ENCODE measurements at places on chromosomes 2 and 18.

DNA sequence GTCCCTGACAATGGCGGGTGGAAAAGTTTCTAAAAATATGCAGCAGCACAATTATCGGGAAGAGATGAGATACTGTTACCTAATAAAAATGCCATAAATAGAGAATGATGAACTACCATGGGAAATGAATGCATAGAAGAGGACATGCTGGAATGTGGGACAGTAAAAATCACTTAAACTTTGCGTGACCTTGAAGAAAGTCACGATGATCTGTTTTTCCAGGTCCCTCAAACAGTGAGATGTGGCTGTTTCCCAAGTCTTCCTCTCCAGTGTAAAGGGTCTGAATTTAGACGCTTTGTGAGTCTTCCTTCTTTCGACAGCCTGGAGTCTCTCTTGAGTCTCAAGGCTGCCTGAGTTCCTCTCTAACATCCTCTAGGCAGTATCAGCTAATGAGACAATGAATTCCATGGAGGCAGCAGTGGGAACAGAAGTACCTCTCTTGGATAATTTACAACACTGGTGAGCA, 1.4 kb downstream of the CLUL1 start:
- DNase-seq = no peak

DNA sequence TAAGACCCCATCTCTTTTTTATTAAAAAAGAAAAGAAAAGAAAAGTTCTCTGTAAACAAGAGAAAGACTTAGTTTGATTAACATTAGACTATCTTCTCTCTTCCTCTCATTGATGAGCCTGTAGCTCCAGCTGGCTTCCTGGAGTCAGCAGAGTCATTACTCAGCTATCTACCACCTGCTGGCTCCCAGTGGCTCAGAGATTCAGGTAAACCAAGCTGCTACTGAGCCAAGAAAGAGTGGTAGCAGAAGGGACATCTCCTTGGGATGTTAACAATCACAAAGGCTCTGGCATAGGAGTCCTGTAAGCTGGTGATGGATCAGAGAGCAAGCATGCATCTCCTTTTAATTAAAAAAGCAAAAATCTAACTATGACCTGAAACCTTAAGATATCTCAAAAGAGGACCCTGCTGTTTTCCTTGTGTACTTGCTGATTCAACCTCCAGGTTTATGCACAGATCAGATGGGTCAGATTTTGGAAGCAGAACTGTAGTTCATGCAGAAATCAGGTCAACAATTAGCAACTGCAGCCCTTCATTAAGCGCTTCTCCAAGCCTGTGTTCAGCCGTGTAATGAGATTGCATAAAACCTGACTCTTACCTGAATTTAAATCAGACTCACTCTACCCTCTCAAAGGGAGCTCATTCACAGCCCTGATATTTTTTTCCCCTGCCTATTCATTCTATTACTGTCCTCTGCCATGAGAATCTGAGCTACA, 225.8 kb downstream of the RNF152 start:
- DNase-seq = no peak

GRCh38 chr2:237480988-237481525, 6.0 kb upstream of the MLPH start:
- no peak for DNase-seq

GRCh38 chr18:28114472-28114871, 62.5 kb downstream of the CDH2 start:
- DNase-seq = no peak

- no peak for DNase-seq
These were observed 6.6 kb downstream of the ACMSD start for GRCh38 chr2:134845028-134845427.

DNA sequence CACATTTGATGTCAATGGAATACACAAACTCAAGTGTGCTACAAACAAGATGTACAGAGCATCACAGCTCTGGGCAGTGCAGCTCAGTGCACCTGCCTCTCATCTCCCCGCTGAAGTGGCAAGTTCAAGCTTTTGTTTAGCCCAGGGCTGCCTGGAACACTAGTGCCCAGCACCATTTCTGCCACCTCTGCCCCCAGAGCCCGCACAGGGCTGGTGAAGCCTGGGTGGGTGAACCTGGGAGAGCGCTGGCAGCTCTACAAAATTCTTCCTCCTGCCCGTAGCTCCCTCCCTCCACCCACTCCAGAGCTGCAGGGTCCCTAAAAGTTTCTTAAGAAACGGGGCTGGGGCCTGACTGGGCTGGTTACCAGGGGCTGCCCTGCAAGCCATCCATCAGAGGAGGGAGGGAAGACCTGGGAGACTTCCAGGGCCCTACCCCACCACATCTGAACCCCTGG, 1.5 kb downstream of the HES6 start:
- DNase-seq = no peak

GRCh38 chr18:27143580-27144287, 41.4 kb downstream of the CHST9 start:
- no peak for DNase-seq

DNA sequence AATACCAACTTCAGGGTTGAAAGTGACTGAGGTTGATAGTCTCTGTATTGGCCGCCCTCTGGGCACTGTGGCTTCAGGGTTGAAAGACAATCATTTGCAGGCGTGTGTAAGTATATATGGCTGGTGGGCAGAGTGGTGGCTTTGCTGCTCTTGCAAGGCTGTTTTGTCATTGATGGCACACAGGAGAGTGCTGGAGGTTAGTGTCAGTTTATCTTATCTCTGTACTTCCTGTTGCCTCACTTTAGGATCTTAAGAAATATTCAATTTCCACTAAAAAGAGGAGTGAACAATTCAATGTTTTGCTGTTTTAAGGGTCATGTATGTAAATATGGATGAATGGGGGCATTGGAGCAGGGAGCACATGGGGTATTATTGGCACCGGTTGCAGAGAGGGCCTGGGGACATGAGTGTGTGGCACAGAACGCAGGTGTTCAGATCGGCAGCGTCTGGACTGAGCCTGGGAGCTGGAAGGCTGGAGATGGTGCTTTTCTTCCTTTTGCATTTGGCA, 51.5 kb downstream of the NCK2 start:
- DNase-seq = no peak

DNA sequence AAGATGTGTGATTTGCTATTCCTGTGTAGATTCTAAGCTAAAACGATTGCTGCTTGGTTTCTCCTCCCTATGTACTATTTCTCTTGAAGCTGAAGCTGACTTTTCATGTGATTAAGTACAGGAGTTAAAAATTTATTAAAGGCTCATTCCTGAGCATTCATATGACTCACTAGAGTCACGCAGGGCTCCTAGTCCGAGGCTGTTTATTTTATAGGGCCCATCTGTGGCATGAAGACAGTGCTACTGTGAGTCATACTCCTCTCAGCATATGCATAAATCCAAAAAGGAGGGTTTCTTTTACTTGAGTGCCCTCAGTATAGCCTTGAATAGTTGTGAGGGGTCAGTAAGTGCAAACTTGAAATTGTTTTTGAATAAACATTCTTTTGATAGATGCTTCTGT, 378.8 kb downstream of the PTPRM start:
- no peak for DNase-seq

DNA sequence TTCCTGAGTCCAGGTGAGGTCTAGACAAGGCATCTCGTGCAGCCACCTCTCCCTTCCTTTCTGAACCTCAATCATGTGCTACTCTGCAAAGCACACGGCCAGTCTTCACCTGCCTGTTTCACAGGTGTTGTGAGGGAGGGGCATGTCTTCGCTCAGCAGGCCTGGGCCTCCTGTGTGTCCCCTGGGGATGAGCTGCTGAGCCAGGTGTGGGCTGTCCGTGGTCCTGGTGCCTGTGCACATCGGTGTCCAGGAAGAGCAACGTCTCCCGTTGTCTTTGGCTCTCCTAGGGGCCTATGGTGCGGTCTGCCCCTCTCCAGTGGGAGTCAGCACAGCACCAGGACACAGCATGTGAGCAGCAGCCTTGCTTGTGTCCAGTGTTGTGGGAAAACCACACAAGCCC, 16.7 kb downstream of the ARHGEF4 start:
- no peak for DNase-seq

DNA sequence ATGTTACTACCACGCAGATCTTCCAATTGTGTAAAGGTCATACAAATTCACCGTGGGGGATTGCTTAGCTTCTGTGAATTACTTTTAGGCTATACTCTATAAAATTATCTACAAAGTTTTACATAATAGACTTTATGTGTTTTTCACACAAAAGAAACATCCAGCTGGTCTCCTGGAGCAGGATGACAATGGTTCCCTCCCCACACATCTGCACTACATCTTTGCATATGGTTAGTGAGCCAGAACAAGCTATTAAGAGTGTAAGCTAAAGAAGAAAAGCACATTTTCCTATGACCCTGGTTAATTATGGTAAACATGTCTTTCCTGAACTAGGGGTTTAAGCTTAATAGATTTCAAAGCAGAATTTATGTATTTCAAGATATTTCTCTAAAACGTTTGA, 295.1 kb downstream of the ASXL3 start:
- DNase-seq = no peak

DNA sequence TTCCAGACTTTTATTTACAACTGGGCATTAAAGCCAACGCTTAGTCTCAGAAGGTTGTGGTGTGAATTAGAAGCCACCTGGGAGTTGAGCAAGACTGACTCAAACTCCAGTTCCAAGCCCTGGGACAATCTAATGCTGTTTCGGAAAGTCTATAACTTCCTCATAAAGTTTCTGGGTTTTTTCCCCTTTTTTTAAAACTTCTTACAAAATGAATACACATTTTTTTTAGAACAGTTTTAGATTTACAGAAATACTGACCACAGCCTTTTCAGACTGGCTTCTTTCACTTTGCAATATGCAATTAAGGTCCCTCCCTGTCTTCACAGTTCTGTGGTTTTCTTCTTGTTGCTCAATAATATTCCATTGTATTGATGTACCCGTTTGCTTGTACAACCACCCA, 115.9 kb upstream of the TWIST2 start:
- no peak for DNase-seq

GRCh38 chr2:217940261-217941220, 62.3 kb downstream of the TNS1 start:
- no peak for DNase-seq

GRCh38 chr2:84338069-84338468, 121.0 kb downstream of the SUCLG1 start:
- DNase-seq = no peak

DNA sequence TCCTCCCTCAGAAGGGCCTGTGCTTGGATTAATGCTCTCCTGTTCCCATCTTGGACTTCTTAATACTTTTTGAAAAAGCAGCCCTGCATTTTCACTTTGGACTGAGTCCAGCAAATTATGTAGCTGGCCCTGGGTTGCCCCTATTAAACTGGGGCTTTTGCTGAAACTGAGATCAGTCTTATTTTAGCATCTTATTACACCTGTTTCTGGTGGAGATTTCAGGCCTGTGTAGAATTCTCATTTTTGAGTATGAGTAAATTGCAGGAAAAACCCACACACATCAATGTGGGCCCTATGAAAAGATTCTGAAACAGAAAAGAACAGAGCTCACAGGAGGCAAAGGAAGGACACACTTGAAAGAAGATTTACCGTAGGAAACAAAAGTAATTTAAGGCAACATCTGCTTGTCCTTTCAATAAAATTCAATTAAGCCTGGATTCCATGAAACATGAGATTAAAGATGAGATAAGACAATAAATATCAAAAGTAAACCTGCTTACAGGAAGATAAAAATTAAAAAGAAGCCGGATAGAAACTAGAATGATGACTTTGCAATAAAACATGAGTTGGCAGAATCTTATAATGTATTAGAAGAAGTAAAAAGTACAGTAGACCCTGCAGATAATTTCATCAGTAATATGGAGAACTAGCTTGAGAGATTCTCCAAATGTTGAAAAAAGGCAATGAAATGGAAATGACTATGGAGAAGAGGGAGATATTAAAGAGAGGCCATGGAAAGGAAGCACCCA, 90.7 kb upstream of the GCFC2 start:
- DNase-seq = no peak

GRCh38 chr2:105180491-105180972, 61.0 kb upstream of the GPR45 start:
- no peak for DNase-seq

- DNase-seq = no peak
These were observed 264.0 kb downstream of the LRATD1 start for GRCh38 chr2:14896330-14897030.

GRCh38 chr18:63438181-63438580, 15.9 kb upstream of the VPS4B start:
- no peak for DNase-seq

GRCh38 chr2:75788154-75788553, 77.4 kb upstream of the GCFC2 start:
- DNase-seq = no peak

GRCh38 chr2:200845669-200846325, 18.7 kb downstream of the CLK1 start:
- no peak for DNase-seq

DNA sequence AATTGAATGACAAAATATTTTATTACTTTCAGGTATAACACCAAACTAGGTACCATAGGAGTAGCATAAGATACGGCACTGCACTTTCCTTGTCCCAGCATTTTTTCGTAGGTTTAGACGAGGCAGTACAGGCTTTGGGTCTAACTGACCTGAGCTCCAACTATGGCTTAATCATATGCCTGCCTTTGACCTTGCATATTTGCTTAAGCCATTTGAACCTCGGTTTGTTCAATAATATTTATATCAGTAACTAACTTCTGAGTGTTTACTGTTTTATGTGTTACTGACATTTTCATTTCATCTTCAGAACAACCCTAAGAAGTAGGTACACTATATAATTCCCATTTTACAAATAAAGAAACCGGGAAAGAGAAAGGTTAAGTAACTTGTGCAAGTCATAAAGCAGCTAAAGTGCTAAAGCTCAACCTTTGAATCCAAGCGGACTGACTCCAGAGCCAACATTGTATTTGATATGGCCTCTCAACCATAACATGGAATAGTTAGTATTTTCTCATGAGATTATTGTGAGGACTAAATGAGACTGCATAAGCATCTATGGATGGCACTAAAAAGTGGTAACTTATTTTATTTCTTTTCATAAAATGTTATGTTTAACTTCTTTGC, 104.0 kb downstream of the R3HDM1 start:
- no peak for DNase-seq

DNA sequence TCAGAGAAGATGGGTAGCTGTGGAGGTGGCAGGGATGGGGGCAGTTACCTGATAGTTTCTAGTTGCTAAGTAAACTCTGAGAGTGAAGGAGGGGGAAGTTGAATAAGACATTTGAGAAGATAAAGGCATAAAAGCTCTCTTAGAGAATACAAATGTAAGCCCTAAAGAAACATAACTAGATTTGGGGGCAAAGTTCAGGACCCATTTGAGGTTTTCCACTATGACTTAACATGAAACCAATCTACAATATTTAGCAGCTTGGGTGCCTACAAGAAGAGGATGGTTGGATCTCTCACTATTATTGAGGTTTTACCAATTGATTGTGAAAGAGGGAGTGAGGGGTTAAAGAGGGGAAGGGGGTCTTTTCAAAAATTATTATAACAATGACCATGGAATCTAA, 34.4 kb upstream of the LYPD6 start:
- DNase-seq = no peak

DNA sequence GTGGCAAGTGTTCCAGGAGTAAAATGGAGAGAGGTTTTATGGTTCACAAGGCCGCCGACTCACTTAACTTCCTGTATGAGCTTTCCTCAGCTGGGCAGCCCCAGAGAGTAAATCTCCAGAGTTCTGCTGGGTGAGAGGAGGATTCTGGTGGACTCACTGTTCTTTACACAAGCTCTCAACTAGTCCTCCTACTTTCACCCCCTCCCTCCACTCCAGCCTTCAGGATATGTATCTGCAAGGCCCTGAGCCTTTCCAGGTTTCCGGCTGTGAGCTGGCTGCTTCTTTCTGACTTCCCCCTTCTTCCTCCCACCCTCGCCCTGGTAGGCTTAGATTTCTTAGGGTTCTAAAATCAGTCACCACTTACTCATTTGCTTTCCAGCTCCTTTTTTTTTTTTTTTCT, 34.0 kb downstream of the EML6 start:
- DNase-seq = no peak
